Ovary (tissue), 10 donors: ENCODE measurements at places on chromosomes 4 and X.

DNA sequence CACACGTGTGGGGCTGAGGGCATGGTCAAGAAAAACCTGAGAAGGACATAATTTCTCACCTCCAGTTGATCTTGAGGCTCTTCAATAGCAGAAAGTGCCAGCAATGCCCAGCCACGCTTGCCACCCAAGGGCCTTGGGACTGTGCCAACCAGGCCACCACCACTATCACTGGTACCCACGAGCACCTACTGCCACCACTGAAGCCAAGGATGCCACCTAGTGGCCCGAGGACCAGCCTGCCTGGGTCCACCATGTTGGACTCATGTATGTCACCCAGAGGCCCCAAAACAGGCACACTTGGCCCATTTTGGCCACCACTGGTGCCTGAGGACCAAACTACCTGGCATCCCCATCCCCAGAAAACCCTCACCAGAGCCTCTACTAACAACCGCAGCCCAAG is 191.8 kb downstream of the ADAM29 start:
- H3K4me3 ChIP-seq, result no peak overlapping the region
- H3K27ac ChIP-seq, result no peak overlapping the region
- H3K36me3 ChIP-seq, result no peaks in the 10 kb centered on the region
- H3K27me3 ChIP-seq, result no peaks in the 10 kb centered on the region

DNA sequence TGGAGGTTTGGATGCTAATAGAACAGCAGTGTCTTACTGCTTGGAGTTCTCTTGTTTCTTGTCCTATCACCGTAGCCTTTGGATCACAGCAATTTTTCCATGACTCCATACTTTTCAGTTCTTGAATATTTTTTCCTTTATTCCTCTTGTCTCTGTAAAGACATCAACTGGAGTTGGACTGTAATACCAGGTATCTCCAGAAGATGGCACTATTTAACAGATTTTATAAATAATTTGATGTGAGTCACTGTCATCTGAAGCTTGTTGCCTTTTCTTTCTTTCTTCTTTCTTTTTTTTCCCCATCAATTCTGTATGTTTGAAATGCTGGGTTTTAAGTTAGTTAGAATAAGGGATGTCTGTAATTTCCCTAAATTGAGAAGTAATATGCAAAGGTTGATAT is 24.1 kb downstream of the HPRT1 start:
- no peaks in the 10 kb centered on the region for H3K4me1 ChIP-seq
- H3K27ac ChIP-seq, result no peak overlapping the region
- no peak overlapping the region for H3K4me3 ChIP-seq

DNA sequence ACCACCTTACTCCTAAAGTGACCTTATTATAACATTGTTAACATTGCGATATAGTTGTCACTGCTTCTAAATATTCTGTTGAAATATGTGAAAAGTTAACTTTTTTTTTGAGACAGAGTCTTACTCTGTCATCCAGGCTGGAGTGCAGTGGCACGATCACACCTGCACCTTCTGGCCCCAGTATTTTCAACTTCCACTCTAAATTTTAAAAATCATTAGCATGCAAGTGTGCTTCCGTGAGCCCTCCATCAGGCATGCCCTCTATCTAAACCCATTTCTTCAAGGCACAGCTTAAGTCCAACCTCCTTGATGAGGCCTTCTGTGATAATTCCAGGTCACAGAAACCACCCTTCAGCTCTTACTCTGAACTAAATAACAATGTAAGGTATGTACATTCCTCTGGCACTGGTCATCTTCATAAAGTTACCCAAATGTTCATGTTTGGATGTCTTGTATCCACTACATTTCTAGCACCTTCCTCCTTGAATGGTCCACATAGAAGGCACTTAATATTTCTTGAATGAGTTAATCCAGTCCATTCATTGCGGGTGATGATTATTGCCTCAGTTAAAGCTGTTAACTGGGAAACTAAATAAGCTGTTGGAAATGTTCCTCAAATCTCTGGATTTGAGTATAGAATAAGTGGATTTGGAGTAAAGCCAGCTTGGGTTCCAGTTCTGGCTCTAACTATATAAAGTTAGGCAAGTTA is 38.6 kb upstream of the TMEM131L start:
- H3K27me3 ChIP-seq, result no peaks in the 10 kb centered on the region
- no peaks in the 10 kb centered on the region for H3K4me1 ChIP-seq
- H3K27ac ChIP-seq, result no peak overlapping the region
- H3K4me3 ChIP-seq, result no peak overlapping the region
- no peak for DNase-seq

DNA sequence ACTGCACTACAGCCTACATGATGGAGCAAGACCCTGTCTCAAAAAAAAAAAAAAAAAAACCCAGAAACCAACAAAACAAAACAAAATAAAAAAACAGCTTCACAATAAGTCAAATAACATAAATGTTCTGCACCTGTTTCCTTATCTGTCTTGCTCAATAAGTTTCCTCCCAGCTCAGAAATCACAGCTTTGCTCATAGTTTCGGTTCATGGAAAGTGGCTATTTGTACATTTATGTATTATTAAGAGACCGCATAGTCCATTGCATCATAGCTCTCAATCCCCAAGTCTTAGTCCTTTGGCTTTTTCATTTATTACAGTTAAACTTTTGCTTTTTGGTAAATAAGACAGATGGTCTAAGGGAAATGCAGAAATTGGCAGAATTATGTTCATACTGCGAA is 24.4 kb upstream of the CFAP299 start:
- H3K4me3 ChIP-seq, result no peak overlapping the region
- no peaks in the 10 kb centered on the region for H3K27me3 ChIP-seq
- H3K4me1 ChIP-seq, result no peaks in the 10 kb centered on the region
- no peaks in the 10 kb centered on the region for H3K36me3 ChIP-seq

- H3K27me3 ChIP-seq, result no peaks in the 10 kb centered on the region
- H3K4me1 ChIP-seq, result no peaks in the 10 kb centered on the region
- no peak for DNase-seq
Measured at GRCh38 chrX:21153503-21153902, 220.7 kb upstream of the CNKSR2 start.

GRCh38 chr4:62366939-62367338 is 1166.8 kb downstream of the ADGRL3 start:
- no peaks in the 10 kb centered on the region for H3K27me3 ChIP-seq
- no peak overlapping the region for H3K4me3 ChIP-seq
- no peaks in the 10 kb centered on the region for H3K36me3 ChIP-seq
- DNase-seq, result no peak
- H3K27ac ChIP-seq, result no peak overlapping the region

DNA sequence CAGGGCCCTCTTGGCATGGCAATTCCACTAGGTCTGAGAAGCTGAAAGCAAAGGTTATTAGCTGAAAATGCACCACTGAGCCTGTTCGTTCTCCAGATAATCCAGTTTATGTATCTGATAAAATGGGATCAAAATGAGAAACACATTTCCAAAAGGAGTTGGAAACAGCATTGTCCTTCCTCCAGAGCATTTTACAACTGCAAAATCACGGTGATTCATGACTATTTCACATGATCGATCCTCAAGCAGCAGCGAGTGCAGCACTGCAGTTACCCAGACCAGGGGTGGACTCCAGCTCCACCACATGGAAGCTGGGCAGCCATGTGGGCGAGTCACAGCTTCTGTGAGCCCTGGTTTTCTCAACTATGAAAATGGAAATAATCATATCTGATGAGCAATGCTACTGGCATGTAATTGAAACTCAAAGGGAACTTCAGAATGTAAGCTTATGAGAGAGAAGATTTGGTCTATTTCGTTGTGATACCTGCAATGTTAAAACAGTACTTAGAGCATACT is 78.7 kb upstream of the MSX1 start:
- no peaks in the 10 kb centered on the region for H3K27me3 ChIP-seq
- H3K4me1 ChIP-seq, result no peaks in the 10 kb centered on the region
- H3K36me3 ChIP-seq, result no peaks in the 10 kb centered on the region
- no peak overlapping the region for H3K27ac ChIP-seq

DNA sequence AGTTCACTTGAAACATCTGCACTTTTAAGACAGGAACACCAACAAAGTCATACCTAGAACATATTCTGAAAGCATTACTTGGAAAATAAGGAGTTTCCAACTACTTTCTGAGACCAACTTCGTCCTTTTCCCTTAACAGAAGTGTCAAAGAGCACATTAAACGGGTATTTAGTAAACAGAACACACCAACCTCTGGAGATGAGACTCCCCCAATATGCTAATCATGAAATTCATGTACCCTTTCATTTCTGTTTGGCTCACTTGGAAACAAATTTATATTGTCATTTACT is 69.2 kb downstream of the NOCT start:
- H3K4me3 ChIP-seq, result peak overlapping the region; percentile 76
- no peaks in the 10 kb centered on the region for H3K36me3 ChIP-seq
- H3K27ac ChIP-seq, result peak overlapping the region; percentile 88
- H3K4me1 ChIP-seq, result no peaks in the 10 kb centered on the region
- no peaks in the 10 kb centered on the region for H3K27me3 ChIP-seq

- no peaks in the 10 kb centered on the region for H3K27me3 ChIP-seq
- no peak overlapping the region for H3K27ac ChIP-seq
- no peak for DNase-seq
- H3K36me3 ChIP-seq, result no peaks in the 10 kb centered on the region
- no peaks in the 10 kb centered on the region for H3K4me1 ChIP-seq
Measured at GRCh38 chrX:70141373-70141772, 8.1 kb downstream of the IGBP1 start.

- no peaks in the 10 kb centered on the region for H3K36me3 ChIP-seq
- H3K4me3 ChIP-seq, result no peak overlapping the region
- H3K27ac ChIP-seq, result no peak overlapping the region
- no peaks in the 10 kb centered on the region for H3K4me1 ChIP-seq
Measured at GRCh38 chr4:134762053-134762452, 560.5 kb upstream of the PABPC4L start.

- H3K4me3 ChIP-seq, result peak overlapping the region; percentile 26
- peak; percentile 47 for DNase-seq
- H3K4me1 ChIP-seq, result peaks cover 3% of the 10 kb centered on the region
- no peaks in the 10 kb centered on the region for H3K36me3 ChIP-seq
- no peaks in the 10 kb centered on the region for H3K27me3 ChIP-seq
Measured at GRCh38 chrX:72306851-72307645, 1.3 kb upstream of the CITED1 start.

- H3K27ac ChIP-seq, result no peak overlapping the region
- H3K4me3 ChIP-seq, result no peak overlapping the region
- DNase-seq, result no peak
- H3K27me3 ChIP-seq, result no peaks in the 10 kb centered on the region
- H3K4me1 ChIP-seq, result peaks cover 3% of the 10 kb centered on the region
Measured at GRCh38 chr4:94415448-94415847, 36.3 kb upstream of the PDLIM5 start.

DNA sequence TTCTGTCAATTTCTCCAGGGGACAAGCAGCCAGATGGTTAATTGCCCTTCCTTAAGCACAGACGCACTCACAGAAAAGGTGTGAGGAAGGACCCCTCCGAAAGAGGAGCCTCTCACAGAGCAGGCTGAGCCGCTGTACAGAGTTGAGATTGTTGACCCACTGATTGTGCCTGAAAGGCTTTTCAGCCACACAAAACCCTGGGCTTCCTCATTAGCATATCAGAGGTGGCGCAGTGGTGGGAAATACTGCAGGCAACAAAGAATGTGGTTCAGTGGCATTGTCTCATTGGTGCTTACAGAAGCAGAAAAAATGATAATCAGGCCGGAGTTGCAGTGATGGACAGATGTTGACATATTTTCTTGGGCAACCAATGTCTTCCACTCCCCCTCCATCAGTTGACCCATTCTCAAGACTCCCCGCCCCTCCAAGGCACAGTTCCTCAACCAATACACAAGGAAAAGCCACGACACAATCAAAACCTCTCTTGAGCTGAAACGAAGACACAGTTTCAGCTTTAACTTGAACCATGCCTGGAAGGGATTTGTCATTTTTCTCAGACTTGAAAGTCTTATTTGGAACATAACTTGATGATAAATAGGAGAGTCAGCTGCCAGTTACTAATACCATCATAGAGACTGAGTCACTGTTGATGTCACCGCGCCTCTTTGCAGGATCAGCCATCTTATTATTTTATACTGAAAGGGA is 53.1 kb downstream of the ATXN3L start:
- no peaks in the 10 kb centered on the region for H3K36me3 ChIP-seq
- no peaks in the 10 kb centered on the region for H3K27me3 ChIP-seq
- no peaks in the 10 kb centered on the region for H3K4me1 ChIP-seq
- no peak for DNase-seq

- H3K27ac ChIP-seq, result no peak overlapping the region
- H3K27me3 ChIP-seq, result no peaks in the 10 kb centered on the region
- no peaks in the 10 kb centered on the region for H3K4me1 ChIP-seq
Measured at GRCh38 chr4:177393236-177393635, 49.0 kb downstream of the AGA start.

- no peaks in the 10 kb centered on the region for H3K36me3 ChIP-seq
- no peak overlapping the region for H3K4me3 ChIP-seq
- no peak for DNase-seq
- H3K27ac ChIP-seq, result no peak overlapping the region
Measured at GRCh38 chr4:88108747-88109122, 49.7 kb downstream of the ABCG2 start.

- no peak overlapping the region for H3K27ac ChIP-seq
- no peak for DNase-seq
- no peaks in the 10 kb centered on the region for H3K4me1 ChIP-seq
- H3K27me3 ChIP-seq, result no peaks in the 10 kb centered on the region
Measured at GRCh38 chr4:38715050-38715449, 51.1 kb downstream of the KLF3 start.

- no peaks in the 10 kb centered on the region for H3K27me3 ChIP-seq
- no peak overlapping the region for H3K4me3 ChIP-seq
- no peaks in the 10 kb centered on the region for H3K36me3 ChIP-seq
- DNase-seq, result no peak
- H3K27ac ChIP-seq, result no peak overlapping the region
Measured at GRCh38 chrX:24014388-24015018, 12.5 kb downstream of the KLHL15 start.

DNA sequence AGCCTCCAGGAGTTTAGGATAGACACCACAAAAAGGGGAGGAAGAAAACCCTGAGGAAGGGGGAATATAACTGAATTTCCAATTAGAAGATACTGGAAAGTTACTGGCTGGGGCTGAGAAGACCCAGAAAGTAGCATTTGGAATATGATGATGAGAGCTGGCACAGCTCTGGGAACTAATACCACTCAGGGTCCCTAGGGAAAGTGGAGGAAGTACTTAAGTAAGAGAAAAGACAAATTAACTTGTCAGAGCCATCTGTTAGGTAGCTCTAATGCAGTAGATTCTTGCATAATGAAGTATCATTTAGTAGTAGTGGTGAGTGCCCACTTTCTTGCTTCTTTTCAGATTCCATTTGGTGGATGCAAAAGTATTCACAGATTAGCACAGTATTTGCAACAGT is 90.8 kb upstream of the TSPAN5 start:
- H3K27me3 ChIP-seq, result no peaks in the 10 kb centered on the region
- no peak overlapping the region for H3K4me3 ChIP-seq
- H3K4me1 ChIP-seq, result no peaks in the 10 kb centered on the region
- H3K27ac ChIP-seq, result no peak overlapping the region
- no peaks in the 10 kb centered on the region for H3K36me3 ChIP-seq
